ENCODE measurements at places on chromosomes 2 and 18.
A peak's percentile ranks its signal among the peaks of the same experiment; 100 is the strongest.

DNA sequence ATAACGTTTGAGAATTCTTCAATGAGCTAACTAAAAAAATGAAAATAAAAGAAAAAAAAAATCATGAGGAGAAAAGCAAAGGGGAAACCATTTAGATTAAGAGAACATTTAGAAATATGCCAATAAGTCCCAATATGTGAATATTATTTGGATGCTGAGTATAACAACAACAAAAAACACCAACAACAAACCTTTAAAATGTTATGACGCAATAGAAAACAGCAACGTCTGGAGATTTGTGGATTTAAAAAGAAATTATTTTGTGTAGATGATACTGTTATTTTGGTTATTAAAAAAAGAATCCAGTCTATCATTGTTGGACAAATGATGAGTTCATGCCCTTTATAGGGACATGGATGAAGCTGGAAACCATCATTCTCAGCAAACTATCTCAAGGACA, 417.2 kb downstream of the LRRTM4 start:
- DNase-seq, result no peak

GRCh38 chr18:62797329-62797728, 82.0 kb downstream of the PHLPP1 start:
- DNase-seq, result no peak

GRCh38 chr2:80217446-80217845, 87.1 kb downstream of the LRRTM1 start:
- DNase-seq, result no peak

GRCh38 chr2:26711457-26712161, 19.1 kb downstream of the KCNK3 start:
- DNase-seq, result no peak

DNA sequence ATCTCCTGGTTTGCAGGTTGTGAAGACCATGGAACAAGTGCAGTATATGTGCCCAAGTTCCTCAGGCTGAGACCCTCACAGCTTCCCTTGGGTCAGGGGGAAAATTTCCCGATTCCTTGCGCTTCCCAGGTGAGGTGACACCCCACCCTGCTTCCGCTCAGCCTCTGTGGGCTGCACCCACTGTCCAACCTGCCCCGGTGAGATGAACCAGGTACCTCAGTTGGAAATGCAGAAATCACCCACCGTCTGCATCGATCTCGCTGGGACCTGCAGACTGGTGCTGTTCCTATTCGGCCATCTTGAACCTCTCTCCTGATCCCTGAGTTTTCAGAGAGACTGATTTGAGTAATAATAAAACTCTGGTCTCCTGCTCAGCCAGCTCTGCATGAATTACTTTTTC, 30.6 kb downstream of the CHCHD5 start:
- no peak for DNase-seq

DNA sequence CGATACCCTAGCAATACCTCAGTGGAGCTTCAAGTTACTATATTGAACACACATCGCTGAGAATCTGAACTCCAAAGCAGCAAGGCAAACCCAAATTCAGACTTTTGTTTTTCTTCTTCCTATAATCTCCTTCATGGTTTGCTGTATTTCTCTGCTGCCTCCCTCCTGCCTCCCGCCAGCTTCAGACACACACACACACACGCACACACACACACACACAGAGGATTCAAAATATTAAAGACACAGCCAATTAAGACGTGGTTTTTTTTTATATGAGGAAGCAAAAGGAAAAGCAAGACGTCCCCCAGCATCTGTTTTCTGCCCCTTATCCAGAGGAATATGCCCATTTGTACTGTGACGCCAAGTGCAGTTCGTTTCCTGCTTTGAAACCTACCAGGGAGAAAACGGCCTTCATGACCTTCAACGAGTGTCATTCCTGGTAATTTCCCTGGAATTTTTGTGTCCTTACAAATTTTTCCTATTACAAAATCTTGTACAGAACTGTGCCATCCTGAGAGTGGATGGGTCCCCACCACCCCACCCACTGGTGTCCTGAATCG, 547.9 kb upstream of the ID2 start:
- no peak for DNase-seq

DNA sequence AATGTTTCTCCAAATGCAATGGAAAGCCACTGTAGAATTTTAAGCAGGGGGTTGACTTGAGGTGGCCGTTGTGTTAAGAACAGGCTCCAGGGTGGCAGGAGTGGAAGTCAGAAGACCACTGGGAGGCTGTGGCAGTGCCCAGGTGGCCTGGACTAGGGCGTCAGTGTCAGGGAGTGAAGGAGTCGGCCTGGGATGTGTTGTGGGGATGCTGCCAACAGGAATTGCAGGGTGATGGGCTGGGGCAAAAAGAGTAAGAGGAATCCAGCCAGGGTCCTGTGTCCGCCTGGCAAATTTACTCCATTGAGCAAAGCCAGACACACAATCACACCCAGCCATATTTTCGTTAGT, 55.1 kb downstream of the ACAA2 start:
- DNase-seq, result no peak

DNA sequence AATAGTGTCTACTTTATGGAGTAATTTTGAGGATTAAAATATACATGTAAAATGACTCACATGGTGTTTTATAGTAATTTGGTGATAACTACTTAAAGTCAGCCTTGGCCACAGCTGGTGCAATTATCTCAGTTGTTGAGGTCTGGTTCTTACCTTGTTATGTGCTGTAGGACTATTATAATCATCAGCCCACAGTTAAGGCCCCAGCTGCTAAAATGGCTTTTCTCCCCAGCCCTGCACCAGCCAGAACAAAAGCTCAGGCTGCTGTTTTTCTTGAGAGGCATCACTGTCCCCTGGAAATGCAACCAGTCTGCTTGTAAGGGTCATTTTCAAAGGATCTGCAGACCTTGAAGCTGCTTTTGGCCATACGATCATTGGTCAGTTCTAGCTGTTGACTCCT, 283.3 kb upstream of the THUMPD2 start:
- no peak for DNase-seq

DNA sequence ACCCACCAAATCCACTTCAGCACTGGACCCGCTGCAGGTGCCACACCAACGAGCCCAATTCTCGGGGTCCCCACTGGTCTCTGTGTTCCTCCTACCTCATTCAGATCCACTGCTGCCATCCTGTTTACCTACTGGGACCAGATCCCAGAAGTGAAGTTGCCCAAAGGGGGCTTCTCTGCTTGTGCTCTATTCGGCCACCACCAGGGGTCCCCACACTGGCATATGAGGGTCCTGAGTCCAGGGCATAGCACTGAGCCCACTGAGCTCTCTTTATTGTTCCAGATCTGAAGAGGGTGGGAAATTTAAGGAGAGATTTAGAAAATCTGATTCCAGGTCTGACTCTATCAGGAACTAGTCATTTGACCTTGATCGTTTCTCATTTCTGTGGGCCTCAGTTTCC, 2.4 kb downstream of the GPR45 start:
- peak; percentile 50 for DNase-seq

GRCh38 chr2:19125901-19126680, 232.3 kb downstream of the OSR1 start:
- DNase-seq, result no peak

DNA sequence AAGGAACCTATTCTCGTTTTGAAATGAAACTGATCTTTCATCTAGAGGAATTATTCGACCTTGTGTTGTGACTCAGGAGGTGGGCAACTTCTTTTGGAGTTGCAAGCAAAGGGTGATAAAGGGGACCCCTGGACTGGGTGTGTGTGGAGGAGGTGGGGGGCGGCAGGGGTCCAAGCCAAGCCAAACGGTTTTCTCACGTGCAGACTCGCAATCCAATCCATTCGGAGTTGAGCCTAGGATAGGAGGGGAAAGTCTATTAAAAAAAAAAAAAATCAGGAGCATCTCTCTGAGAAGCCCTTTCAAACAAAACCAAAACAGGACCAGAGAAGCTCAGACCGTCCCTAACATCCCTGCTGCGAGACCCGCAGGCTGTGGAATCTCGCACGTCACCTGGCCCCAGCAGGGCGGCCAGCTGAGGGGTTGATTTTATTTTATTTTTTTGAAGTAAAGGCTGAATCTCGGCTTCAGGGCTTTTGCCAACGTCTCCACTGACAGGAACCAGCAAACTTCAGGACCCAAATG, 3.7 kb upstream of the ZEB2 start:
- DNase-seq, result no peak

DNA sequence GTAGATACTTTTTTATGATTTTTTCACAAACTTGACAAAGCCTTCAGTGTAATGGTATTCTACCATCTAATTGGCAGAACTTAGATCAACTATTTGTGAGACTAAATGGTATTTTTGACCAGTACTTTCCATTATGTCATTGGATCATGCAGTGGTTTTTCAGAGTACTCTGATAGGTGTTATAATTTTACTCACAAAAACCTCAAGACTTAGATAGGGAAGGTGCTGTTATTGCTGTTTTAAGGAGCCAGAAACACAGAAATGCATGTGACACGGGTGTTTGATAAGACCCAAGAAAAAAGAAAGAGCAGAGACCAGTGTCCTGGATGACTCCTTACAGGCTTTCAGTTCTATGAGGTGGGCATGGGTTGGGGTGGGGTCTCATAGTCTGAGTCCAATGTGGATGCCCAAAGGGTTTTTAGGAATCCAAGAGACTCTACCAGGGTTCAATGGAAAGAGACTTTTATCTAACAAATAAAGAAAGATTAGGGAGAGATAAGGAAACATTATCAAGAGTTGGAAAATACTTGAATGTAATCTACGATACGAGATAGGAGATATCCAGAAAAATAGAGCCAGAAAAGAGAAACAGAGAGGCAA, 31.3 kb downstream of the SP140 start:
- no peak for DNase-seq

DNA sequence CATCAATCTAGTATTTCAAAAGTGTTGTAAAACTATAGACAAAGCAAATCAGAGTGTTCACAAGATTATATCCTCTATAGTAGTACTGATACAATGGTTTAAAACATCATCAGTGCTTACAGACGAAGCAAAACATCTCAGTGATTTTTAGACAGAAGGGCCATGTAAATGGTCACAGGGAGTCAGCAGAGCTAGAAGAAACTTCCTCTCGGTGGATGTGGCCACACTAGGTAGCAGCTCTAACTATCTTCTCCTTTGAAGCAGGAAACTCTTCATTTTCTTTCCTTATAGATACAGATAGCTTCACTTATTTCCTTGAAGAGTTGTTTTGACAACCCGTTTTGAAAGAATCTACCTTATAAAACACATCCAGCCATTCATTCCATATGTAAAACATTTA, 80.4 kb upstream of the CD226 start:
- no peak for DNase-seq

GRCh38 chr2:109609352-109610024, 4.3 kb downstream of the SEPTIN10 start:
- no peak for DNase-seq

DNA sequence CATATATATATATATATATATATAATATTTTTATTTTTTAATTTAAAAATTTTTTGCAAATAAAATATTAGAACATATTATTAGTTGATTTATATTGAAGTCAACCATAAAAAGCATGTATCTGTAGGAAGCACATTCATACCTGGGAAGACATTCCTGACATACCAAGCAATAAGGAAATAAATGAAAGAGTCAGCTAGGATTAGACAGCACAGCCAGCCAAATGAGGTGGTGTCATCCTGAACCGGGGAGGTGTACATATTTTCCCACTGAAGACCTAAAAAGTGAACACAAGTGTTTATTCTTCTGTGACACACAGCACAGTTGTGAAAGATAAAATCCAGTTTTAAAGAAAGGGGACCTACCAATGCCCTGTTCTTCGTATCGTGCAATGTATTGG, 149.2 kb downstream of the ABCA12 start:
- no peak for DNase-seq

DNA sequence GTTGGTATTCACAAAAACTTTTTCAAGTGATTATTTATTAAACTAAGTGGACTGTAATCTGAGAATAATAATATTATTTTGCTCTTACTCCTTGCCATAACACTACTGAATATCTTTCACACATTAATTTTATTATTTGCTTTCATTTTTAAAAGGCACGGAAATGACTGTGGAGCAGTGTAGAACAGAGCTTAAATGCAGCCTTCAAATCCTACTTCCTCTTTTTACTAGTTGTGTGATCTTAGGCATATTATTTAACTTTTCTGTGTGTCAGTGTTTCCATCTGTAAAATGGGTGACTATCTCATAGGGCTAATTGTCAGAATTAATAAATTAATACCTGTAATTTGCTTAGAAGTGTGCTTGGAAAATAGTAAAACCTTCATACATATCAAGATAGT, 55.5 kb upstream of the SLC8A1 start:
- DNase-seq, result no peak

- DNase-seq, result no peak
Measured at GRCh38 chr2:142142595-142142994, 11.8 kb upstream of the LRP1B start.

GRCh38 chr18:57107140-57107832, 39.6 kb upstream of the BOD1L2 start:
- DNase-seq, result peak; percentile 16

DNA sequence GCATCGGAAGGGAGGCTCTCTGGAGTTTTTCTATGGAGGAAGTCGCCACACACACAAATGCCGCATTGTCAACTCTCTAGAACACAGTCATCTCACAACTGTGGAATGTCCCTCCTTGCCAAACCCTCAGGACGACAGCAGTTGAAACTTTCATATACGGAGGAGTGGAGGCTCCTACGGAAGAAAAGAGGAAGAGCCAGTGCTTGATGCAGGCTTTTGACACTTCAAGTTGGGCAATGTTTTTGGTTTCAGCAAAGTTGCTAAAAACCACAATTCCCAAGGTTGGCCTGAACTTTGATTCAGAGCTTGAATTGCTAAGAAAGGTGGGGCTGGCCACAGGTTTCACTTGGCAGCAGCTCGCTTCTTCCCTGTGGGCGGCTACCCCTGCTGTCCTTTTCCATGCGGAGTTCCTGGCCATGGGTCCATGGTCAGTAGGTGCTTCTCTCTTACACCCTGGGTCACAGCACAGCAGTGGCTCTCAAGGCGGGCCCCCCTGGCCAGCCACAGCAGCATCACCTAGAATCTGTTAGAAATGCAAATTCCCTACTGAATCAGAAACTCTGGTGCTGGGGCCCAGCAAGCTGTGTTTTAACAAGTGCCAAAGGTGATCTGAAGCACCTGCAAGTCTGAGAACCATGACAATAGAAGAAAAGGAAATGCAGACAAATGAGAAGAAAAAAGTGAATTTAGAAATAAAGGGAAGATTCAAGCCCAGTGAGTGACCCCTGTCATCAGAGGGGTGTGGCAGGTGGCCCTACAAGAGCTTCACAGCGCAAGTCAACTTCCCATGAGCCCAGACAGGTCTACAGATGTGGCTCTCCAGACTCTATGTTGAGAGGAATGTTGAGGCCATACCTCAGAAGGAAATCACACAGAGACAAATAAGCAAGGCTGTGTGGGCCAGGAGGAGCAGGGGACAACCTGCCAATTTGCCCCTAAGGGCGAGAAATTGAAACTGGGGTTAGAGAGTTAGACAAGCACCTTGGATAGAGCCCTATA, 856.4 kb downstream of the RNF144A start:
- no peak for DNase-seq

Measured in neural crest cell (in vitro differentiated cells).